ENCODE measurements at places on chromosomes 7 and 10. TPM values are rescaled to one million over a fixed set of nuclear protein-coding genes. Genes with fewer than 3 reads are reported as not detected.

Gene UCN3
- total RNA-seq, result not detected

Gene PPP1R17
- total RNA-seq, result not detected

Gene C10orf67
- total RNA-seq, result not detected

Gene CTTNBP2
- total RNA-seq, result 0.25 TPM

Gene SGCE
- total RNA-seq, result 53.3 TPM

Gene DOCK1
- 78.7 TPM for total RNA-seq

Gene HOXA7
- total RNA-seq, result 15.6 TPM

Gene BMPER
- 0.32 TPM for total RNA-seq

Gene TYW1B
- 2.7 TPM for total RNA-seq

Gene ACTL6B
- total RNA-seq, result not detected

Gene ZNF467
- 6.5 TPM for total RNA-seq

DNA sequence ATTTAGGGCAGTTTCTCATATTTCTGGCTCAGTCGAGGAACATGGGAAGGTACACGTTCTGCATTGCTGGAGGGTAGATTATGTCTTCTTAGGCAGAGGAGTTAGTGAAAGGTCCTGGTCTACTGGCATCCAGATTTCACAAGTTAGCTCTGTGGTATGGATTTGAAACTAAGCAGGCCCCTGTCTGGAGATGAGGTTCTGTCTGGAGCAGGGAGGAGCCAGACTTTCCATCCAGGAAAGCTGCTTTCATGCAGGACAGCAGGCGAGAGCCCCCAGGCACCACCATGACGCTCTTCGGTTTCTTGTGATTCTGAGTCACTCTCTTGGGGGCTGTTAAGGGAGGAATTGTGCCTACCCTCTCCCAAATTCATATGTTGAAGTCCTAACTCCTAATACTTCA, 184.3 kb downstream of the KIAA1217 start:
- no peak for DNase-seq

- DNase-seq, result no peak
These were observed 11.2 kb downstream of the FAM237B start for GRCh38 chr7:90309872-90310271.

DNA sequence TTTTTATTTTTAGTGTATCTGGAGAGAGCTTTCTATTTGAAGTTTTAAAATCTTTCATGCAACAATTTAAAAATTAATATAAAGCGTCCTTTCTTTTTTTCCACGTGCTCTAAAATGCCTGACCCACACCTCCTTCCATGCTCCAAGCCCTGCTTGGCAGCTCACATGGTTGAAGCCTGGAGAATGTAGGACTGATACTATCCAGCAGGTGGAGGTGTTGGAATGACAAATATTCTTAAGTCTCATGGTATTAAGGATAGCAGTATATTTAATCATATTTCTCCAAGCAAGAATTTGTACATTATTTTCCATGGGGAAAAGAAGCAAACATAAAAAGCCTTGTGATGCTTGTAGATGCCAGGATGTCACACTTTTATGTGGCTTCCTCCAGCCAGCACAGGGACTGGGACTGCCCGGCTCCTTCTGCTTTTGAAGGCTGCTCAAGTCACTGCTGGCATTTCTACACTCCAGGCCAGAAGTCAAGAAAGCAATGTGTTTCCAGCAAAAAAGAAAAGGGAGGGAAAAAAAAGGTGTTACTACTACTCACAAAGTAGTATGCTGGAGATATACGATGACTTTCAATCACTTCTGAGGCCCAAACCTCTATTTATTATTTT, 49.7 kb downstream of the BZW2 start:
- peak; percentile 74 for DNase-seq

DNA sequence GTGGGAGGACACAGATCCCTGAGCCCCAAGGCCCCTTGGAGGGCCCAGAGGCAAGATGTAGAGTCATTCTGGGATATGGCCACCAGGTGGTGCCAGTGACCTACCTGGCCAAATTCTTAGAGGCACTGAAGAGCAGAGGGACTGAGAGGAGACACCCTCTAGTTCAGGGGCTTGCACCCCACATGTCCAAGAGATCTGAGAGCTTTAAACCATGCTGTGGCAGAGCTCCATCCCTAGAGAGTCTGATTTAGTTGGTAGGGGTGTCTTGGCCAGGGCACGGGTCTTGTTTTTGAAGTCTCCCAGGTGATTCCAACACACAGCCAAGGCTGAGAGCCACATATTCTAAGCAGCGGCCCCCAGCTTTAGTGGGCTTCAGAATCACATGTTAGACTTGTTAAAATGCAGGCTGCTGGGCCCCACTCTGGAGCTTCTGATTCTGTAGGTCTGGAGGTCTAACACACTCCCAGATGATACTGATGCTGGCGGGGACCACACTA, 52.5 kb downstream of the PRF1 start:
- peak; percentile 59 for DNase-seq

DNA sequence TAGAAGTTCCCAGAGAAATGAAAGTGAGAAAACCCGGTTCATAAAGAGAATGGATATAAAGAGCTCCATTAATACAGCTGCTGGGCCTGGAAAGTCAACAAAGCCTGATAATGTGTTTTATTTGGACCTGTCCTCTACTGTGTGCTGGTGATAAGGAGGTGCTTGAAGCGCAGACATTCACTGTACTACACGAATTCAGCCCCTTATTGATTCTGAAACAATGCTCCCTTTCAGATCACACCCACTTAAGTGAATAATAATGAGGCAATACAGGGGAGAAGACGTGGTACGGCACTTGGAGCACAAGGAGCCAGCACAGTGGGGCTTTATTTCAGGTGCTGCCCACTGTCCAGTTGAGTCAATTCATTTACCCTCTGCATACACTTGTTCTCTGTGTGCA, 260.8 kb downstream of the FGFR2 start:
- no peak for DNase-seq

- DNase-seq, result no peak
These were observed 167.7 kb downstream of the TRIL start for GRCh38 chr7:28790467-28790866.

DNA sequence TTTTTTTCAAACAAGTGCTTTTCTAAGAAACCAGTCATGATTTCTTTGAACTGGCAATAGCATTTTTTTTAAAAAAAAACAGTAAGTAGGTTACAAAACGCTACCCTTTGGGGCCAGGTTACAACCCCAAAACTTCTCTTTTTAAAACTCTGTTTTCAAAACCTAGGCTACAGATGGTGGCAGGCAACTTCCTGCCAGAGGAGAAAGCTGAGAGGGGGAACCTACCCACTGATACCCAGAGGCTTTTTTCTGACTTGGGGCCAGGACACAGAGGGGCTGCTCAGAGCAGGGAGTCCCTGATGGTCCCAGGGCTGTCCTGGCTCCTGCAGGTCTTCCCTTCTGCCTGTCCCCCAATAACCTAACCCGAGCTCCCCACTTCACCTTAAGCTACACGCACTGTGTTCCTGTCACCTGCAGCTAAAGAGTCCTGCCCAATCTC, 6.9 kb downstream of the STN1 start:
- no peak for DNase-seq

DNA sequence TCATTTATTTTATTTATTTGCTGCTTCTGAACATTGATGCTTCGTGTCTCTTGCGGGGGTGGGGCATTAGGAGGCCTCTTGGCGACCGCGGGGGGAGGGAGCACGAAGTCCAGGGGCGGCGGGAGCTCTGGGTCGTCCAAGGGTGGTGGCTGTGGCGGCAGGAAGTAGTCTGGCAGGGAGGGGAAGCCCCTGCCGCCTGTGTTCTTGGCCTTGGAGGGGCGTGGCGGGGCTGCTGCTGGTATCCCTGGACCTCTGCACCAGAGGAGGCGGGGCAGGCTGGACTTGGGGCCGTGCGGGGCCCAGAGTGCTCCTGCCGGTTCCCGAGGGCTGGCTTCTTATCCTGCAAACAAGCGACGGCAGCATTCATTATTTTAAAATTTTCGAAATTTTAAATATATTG, 70.5 kb upstream of the ABI1 start:
- no peak for DNase-seq

GRCh38 chr10:93063977-93064660, 3.5 kb downstream of the CYP26C1 start:
- no peak for DNase-seq

DNA sequence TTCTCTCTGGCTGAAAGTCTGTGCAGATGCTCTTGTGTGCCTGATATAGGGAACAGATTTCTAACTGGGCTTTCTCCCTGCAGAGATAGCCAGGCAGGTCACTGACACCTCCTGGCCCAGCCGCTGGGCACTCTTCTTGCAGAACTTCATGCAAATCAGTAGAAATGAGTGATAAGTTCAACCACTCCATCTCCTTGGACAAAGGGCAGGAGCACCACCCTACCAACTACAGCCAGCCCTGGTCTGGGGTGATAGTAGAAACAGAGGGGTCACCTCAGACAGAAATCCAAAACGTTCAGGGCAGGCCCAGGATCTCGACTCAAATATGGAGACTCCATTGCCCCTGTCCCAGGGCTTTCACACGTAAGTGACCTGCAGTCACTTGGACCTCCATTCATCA, 917.8 kb upstream of the ZNF722 start:
- no peak for DNase-seq

DNA sequence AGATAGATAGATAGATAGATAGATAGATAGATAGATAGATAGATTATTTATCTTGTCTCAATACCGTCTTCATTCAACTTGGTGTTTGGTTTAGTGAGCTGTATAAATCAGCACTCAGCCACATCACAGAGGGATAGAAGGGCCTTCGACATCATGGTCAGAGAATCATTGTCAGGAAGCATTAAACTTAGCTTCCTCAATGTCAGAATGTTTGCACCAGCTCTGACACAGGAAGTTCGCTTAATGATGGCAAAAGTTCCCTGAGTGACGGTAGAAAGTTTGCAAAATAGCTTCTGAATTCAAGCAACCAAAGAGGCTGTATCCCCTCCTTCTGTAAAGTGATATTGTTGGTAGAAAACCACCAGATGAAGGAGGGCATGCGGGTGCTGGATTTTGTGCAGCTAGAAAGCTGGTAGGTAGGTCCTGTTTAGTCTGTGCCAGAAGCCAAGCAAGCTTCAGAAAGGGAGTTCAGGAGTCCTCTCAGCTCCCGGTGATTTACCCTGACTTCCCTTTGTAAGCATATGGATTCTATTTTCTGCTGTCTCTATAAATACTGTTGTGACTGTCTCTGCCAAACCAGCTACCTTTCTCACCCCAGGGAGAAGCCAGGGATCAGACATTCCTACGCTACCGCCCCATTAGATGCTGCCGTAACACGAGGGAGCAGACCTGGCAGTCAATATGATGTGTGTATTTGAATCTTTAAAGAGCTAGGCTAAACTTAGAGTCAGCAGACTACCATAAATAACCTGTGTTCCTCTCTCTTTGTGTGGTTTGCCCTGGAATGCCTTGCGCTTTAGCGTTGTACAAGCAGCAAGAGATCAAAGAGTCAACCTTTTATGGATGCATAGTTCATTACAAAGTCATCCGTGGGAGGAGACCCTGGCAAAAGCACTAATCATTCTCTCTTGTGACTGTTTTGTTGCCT, 200.5 kb upstream of the KIAA1217 start:
- DNase-seq, result no peak

- DNase-seq, result no peak
These were observed 9.1 kb downstream of the SEM1 start for GRCh38 chr7:96700516-96700915.

GRCh38 chr7:7369134-7369533, 166.5 kb downstream of the COL28A1 start:
- DNase-seq, result no peak

DNA sequence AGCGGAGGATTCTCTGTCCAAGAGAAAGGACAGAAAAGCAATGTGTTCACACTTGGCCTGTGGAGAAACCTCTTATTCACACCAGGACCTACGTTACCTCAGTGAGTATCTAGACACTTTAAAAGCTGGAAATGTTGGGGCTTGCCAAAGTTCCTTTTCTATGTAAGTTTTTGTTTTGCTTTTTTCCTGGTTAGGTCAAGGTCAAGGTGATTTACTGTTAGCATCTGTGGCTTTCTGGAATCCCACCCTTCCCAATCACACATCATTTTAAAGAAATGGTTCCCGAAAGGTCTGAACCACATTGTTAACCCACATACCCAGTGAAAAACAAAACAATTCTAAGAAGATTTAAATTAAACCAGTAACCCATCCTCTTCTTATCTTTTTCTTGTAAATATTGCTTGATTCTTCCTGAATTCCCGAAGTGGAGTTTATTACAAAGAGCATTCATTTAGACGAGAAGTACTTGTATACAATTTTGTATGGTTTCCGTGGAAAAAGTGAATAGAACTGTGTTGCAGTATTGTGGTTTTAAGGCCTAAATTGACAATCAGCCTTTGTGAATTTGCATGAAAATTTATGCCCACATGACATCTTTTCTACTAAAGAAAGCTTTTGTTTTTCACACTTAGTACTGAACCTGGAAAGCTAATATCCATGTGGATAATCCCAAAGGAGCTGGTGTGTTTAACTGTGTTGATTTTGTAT, 827.0 kb upstream of the IGFBP3 start:
- peak; percentile 18 for DNase-seq

DNA sequence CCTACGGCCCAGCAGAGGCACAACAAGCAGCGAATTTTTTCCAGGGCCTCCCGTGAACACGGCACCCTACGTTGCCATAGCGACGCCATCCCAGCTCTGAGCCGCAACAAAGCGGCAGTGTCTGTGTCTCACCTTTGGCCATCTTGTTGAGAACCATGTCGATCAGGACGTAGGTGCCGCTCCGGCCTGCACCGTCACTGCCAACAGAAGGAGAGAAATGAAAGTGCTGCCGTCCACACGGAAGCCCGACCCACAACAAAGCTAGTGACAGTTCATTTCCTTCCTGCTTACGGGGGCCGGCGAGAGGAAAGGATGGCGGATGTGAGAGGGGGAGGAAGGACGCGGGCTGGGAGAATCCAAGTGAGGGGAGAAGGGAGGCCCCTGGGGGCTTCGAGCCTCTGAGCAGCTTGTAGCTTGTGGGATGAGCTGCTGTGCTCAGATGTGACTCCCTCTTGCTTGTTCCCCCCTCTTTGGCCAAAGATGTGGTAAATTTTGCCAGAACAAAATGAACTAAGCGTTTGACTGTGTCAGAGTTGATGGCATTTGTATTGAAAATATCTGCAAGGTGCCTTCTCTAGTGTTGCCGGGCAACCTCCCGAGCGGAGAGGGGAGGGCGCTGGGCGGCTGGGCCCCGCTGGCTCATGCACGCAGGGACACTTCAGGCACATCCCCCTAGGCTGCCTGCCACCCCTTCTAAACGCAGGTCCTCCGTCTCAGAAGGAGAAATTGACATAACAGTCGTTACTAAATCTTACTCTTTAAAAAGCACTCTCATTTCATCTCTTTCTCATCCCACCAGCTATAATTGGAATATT, 232.2 kb downstream of the DNAJB6 start:
- peak; percentile 11 for DNase-seq

DNA sequence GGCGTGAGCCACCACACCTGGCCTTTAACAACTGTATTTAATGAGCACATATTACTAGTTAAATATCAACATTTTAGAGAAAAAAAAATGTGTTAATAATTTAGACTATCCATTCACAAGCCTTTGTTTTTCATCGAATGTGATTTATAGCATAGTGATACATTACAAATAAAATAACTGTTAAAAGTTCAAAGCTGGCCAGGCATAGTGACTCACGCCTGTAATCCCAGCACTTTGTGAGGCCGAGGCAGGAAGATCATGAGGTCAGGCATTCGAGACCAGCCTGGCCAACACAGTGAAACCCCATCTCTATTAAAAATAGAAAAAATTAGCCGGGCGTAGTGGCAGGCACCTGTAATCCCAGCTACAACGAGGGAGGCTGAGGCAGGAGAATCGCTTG, 72.7 kb downstream of the HACD1 start:
- DNase-seq, result no peak

- DNase-seq, result no peak
These were observed 26.0 kb downstream of the SLC29A3 start for GRCh38 chr10:71344993-71345480.

GRCh38 chr7:73638911-73639310, 14.6 kb upstream of the MLXIPL start:
- DNase-seq, result no peak
